Thymus (tissue), 14 donors: ENCODE measurements at places on chromosomes 2 and 18. TPM values are rescaled to one million over a fixed set of nuclear protein-coding genes. Genes with fewer than 3 reads are reported as not detected.

Gene HOXD13
- total RNA-seq: not detected

GRCh38 chr2:239195318-239195871 lies 205.4 kb downstream of the HDAC4 start:
- H3K27me3 ChIP-seq: no peaks in the 10 kb centered on the region
- DNase-seq: no peak
- peaks cover 58% of the 10 kb centered on the region for H3K36me3 ChIP-seq

Gene RAX
- under 0.01 TPM for total RNA-seq

GRCh38 chr18:62610351-62610700 lies 87.5 kb downstream of the ZCCHC2 start:
- no peak overlapping the region for H3K27ac ChIP-seq
- no peak for DNase-seq
- no peaks in the 10 kb centered on the region for H3K36me3 ChIP-seq
- H3K27me3 ChIP-seq: no peaks in the 10 kb centered on the region
- H3K4me1 ChIP-seq: no peaks in the 10 kb centered on the region

- no peaks in the 10 kb centered on the region for H3K36me3 ChIP-seq
- H3K27me3 ChIP-seq: no peaks in the 10 kb centered on the region
Measured at GRCh38 chr2:203360833-203361430, 32.7 kb downstream of the ABI2 start.

Gene SOWAHC
- 7.3 TPM for total RNA-seq

GRCh38 chr2:18722101-18722500 lies 132.7 kb upstream of the NT5C1B start:
- no peak for DNase-seq
- H3K4me3 ChIP-seq: no peak overlapping the region
- H3K36me3 ChIP-seq: no peaks in the 10 kb centered on the region
- H3K27ac ChIP-seq: no peak overlapping the region
- no peaks in the 10 kb centered on the region for H3K27me3 ChIP-seq

- no peak overlapping the region for H3K4me3 ChIP-seq
- H3K27me3 ChIP-seq: no peaks in the 10 kb centered on the region
- H3K36me3 ChIP-seq: no peaks in the 10 kb centered on the region
- peak; percentile 62 for DNase-seq
- H3K27ac ChIP-seq: no peak overlapping the region
Measured at GRCh38 chr2:159035790-159036411, 67.5 kb downstream of the TANC1 start.

DNA sequence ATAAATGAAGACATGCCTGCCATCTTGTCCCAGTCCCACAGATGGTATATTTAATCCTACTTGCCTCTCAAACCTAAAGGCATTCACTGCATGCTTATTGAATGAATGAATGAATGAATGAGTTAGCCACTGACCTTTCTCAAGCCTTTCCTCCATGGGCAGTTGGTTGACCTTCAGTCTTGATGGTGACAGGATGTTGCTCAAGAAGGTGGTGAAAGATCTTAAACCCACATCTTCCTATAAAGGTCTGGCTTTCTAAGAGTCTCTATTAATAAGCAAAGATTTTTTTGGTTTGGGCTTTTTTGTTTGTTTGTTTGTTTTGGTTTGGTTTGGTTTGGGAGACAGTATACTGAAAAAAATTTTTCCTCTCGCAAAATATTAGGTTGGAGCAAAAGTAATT lies 41.7 kb downstream of the KIAA2012 start:
- H3K4me1 ChIP-seq: no peaks in the 10 kb centered on the region
- H3K27me3 ChIP-seq: no peaks in the 10 kb centered on the region
- no peak overlapping the region for H3K4me3 ChIP-seq
- no peaks in the 10 kb centered on the region for H3K36me3 ChIP-seq

GRCh38 chr2:163909411-163910080 lies 173.7 kb upstream of the FIGN start:
- no peaks in the 10 kb centered on the region for H3K4me1 ChIP-seq
- H3K27ac ChIP-seq: no peak overlapping the region
- DNase-seq: no peak

Gene APOB
- total RNA-seq: 0.09 TPM

Gene LOXL3
- total RNA-seq: 1.4 TPM

- DNase-seq: no peak
- H3K4me1 ChIP-seq: no peaks in the 10 kb centered on the region
- H3K27ac ChIP-seq: no peak overlapping the region
- no peaks in the 10 kb centered on the region for H3K36me3 ChIP-seq
- H3K4me3 ChIP-seq: no peak overlapping the region
Measured at GRCh38 chr2:72367530-72368225, 220.0 kb upstream of the CYP26B1 start.

- no peaks in the 10 kb centered on the region for H3K27me3 ChIP-seq
- no peak overlapping the region for H3K27ac ChIP-seq
- H3K4me3 ChIP-seq: no peak overlapping the region
- no peaks in the 10 kb centered on the region for H3K4me1 ChIP-seq
- no peaks in the 10 kb centered on the region for H3K36me3 ChIP-seq
- no peak for DNase-seq
Measured at GRCh38 chr18:10682368-10682714, 156.5 kb downstream of the NAPG start.

GRCh38 chr2:156332284-156332533 lies 312 bp downstream of the NR4A2 start:
- peaks cover 71% of the 10 kb centered on the region for H3K27me3 ChIP-seq
- no peak for DNase-seq
- peaks cover 46% of the 10 kb centered on the region for H3K4me1 ChIP-seq
- H3K36me3 ChIP-seq: no peaks in the 10 kb centered on the region
- peak overlapping the region; percentile 64 for H3K4me3 ChIP-seq
- peak overlapping the region; percentile 61 for H3K27ac ChIP-seq

- peaks cover 9% of the 10 kb centered on the region for H3K36me3 ChIP-seq
- no peak overlapping the region for H3K4me3 ChIP-seq
- H3K4me1 ChIP-seq: peaks cover 3% of the 10 kb centered on the region
- no peaks in the 10 kb centered on the region for H3K27me3 ChIP-seq
Measured at GRCh38 chr2:168184681-168185513, 62.5 kb downstream of the STK39 start.

DNA sequence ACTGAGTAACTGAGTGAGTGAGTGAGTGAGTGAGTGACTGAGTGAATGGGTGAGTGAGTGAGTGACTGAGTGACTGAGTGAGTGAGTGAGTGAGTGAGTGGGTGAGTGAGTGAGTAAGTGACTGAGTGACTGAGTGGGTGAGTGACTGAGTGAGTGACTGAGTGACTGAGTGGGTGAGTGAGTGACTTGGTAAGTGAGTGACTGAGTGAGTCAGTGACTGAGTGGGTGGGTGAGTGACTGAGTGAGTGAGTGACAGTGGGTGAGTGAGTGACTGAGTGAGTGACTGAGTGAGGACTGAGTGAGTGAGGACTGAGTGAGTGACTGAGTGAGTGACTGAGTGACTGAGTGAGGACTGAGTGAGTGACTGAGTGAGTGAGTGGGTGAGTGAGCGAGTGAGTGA lies 13.9 kb downstream of the MAL start:
- no peak overlapping the region for H3K4me3 ChIP-seq
- peaks cover 30% of the 10 kb centered on the region for H3K4me1 ChIP-seq

- DNase-seq: no peak
- H3K27me3 ChIP-seq: no peaks in the 10 kb centered on the region
- H3K4me3 ChIP-seq: no peak overlapping the region
- no peaks in the 10 kb centered on the region for H3K36me3 ChIP-seq
Measured at GRCh38 chr2:64770137-64770780, 116.5 kb upstream of the SERTAD2 start.

GRCh38 chr2:206981739-206982340 lies 42.5 kb downstream of the CPO start:
- no peak overlapping the region for H3K4me3 ChIP-seq
- H3K27ac ChIP-seq: no peak overlapping the region
- H3K4me1 ChIP-seq: no peaks in the 10 kb centered on the region
- no peaks in the 10 kb centered on the region for H3K27me3 ChIP-seq
- no peaks in the 10 kb centered on the region for H3K36me3 ChIP-seq

DNA sequence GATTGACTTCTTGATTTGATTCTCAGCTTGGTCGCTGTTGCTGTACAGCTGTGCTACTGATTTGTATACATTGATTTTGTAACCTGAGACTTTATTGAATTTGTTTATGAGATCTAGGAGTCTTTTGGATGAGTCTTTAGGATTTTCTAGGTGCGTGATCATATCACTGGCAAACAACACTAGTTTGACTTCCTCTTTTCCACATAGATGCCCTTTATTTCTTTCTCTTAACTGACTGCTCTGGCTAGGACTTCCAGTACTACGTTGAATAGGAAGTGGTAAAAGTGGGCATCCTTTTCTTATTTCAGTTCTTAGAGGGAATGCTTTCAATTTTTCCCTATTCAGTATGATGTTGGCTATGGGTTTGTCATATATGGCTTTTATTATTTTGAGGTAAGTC lies 101.3 kb downstream of the OSBPL1A start:
- H3K4me3 ChIP-seq: no peak overlapping the region
- H3K36me3 ChIP-seq: no peaks in the 10 kb centered on the region
- H3K27ac ChIP-seq: no peak overlapping the region
- H3K4me1 ChIP-seq: no peaks in the 10 kb centered on the region
- H3K27me3 ChIP-seq: no peaks in the 10 kb centered on the region
